ENCODE measurements at places on chromosomes 1 and 21. TPM values are rescaled to one million over a fixed set of nuclear protein-coding genes. Genes with fewer than 3 reads are reported as not detected.

- DNase-seq = no peak
These were observed 1.5 kb downstream of the PAQR6 start for GRCh38 chr1:156246241-156246780.

The NR0B2 gene
- total RNA-seq = not detected

DNA sequence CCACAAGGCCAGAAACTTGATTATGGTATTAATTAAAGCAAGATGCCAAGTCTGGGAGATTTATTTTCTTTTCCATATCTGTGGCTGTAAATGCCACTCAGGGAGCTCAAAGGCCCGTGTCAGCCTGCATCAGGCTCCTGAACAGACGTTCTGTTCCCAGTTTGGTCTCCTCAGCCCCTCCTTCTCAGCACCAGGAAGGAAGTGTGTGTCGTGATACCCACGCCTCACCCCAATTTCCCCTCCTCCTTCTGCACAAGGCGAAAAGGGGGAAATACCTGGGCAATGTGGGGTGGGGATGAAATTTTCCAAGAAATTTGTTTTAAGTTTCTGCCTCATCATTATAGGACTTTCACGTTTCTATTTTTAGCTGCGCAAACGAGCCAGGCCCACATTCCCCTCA is 112.0 kb downstream of the SYF2 start:
- DNase-seq = no peak

- DNase-seq = no peak
These were observed 919.0 kb upstream of the B3GALT2 start for GRCh38 chr1:194105381-194105780.

DNA sequence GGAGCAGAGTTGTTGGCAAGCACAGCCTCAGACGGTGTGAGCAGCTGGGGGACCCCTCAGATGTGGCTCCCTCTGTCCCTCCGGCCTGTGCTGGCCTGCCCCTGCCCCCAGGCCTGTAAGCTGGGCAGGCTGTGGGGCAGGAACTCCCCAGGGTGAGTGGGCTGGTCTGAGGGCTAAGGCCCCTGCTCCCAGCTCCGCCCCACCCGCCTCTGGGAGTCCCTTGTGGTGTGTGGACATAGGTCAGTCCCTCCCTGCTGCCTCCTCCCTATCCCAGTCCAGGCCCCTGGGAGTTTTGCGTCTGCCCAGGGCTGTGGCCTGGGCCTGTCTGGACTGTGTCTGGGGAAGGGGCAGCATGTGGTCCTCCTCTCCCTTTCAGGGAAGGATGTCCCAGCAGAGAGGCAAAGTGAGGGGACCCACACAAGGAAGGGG is 3.6 kb upstream of the VWA1 start:
- no peak for DNase-seq

DNA sequence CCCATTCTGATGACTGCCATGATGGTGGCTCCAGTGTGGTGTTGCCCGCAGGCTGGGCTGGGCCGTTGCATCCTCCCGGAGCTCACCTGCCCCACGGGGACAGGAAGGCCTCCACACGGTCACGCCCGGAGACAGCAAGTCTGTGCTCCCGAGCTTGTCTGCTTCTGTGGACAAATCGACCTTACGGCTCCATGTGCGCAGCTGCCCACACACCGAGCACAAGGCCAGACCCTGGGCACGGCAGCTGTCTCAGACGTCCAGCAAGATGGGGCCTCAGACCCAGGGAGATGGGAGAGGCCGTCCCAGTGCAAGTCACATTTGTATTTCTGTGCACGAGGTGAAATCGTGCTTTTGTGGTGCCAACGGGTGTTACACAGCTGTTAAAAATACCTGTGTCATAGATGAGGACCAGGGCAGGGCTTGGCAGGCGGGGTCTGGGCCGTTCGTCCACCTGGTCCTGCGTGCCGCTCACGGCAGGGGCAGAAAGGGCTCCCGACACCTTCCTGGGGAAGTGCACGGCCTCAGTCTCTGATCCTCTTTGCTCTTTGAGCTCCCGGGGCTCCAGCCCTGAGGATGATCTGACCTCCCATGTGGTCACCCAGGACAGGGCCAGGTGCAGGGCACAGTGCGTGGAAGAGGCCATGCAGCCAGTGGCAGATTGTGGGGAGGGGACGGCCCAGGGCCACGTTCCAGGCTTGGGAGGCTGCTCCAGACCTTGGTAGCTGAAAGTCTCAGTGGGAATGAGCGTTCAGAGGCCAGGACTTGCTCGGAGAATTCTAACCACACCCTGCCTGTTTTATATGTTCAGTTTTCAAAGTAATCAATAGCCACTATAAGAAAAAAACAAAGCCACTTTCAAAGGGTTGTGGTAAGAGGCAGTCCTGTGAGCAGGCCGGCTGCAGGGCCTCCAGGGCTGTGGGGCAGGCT is 13.5 kb downstream of the COL6A1 start:
- no peak for DNase-seq

DNA sequence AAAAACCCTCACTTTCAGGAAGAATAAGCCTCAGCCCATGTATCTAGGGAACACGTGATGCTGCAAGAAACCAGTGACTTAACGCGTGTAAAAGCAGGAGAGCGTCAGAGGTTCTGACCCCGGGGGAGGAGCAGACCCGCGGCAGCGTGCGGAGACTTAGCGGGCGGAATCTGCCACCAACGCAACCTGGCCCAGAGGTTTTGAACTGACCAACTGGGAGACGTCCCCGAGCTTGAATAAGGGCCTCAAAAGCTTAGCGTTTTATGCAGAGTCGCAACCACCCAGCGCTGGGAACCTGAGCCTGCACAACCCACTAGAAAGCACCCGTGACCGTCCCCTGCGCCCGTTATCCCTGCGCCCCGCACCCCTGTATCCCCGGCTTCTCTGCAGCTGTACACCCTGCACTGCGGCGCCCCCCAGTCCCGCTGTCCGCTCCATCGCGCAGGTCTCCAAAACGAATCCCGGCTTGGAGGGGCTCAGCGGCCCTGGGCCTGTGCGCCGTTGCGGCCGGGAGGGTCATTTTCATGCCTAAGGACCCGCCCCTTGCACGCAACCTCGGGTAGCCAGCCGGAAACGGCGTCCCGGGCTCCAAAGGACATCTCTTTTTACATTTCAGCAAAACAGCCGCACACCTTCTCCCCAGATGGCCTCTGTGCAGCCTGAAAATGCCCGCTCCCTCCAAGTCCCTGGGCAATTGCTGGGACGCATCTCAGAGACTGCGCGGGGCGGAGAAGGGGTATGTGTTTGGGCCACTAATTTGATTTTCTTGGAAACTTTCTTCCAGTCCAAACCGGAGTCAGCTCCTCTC is 29.4 kb upstream of the TRIM17 start:
- peak; percentile 52 for DNase-seq

The KRTAP19-1 gene
- total RNA-seq = not detected

All from neural crest cell (in vitro differentiated cells).